ENCODE measurements at places on chromosomes 16 and 17. TPM values are rescaled to one million over a fixed set of nuclear protein-coding genes. Genes with fewer than 3 reads are reported as not detected.

GRCh38 chr16:76748461-76749348 is 442.3 kb upstream of the MON1B start:
- no peak for DNase-seq

- DNase-seq, result peak; percentile 41
Observed at GRCh38 chr17:30363715-30364202, 15.0 kb upstream of the CPD start.

DNA sequence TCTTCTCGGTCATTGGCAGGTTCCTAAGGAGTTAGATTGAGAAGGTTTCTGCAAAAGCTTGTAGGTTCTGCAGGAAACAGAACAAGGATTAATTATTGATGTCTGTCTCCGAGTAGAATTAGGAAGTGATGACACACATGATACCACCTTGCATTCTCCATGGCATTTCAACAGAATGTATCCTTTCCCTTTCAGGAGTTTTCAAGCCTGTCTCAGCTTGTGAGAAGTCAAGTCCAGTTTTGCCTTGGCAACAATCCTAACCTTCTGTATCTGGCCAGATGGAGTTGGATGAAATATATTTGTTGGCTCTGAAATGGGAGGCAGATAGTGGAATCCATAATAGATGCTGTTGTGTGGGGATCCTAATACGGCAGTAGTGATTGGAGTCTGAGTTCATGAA is 235.5 kb downstream of the SHISA9 start:
- DNase-seq, result no peak

DNA sequence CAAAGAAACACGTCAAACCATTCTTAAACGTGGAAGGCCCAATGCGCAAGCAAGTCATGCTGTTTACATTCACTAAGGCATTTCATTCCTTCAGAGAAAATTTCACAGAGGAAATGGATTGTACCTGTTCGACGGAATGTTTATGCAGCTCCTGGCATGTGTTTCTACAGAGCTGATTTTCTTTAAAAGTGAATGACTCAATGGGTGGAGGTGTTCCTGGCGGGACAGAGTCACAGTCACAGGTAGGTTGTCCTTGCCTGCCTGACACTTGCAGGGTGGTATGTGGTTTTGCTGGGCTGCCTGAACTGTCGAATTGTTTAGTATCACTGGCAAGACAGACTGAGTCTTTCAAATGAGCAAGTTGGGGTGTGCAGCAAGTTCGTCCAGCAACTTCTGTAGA is 11.6 kb downstream of the PALB2 start:
- no peak for DNase-seq

- DNase-seq, result no peak
Observed at GRCh38 chr16:1174477-1175357, 21.8 kb downstream of the CACNA1H start.

DNA sequence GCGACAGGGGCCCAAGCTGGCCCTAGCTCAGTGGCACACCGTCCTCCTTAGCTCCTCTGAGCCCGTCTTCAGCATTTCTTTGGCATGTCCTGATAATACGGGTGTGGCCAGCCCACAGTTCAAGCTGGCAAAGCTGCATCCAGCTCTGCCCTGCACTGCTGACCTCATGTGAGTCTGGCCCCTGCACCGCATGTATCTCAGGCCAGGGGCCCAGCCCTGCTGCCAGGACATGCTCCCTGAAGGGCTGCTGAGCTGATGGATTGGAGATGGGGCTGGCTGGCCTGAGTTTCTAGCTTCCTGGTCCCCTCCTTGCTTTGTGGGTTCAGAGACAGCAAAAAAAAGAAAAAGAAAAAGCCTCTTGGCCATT is 2.4 kb downstream of the DOC2B start:
- no peak for DNase-seq

DNA sequence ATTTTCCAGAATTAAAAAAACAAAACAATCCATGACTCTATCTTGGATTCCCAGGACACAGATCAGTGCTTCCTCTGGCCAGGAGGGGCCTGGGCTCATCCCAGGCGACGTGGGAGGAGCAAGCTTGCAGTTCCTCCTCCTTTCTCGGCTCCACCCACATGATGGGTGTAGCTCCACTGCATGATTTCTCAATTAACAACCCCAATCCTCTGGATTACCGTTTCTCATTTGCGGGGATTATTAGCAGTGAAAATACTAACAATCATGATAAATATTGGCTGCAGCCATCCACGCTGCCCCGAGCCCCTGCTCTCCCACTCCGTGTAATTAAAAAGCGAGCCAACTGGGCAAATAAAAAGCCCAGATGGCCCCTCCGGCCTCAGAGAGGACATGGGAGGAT is 46.4 kb upstream of the SDK2 start:
- no peak for DNase-seq

GRCh38 chr16:12484426-12484825 is 319.3 kb downstream of the CPPED1 start:
- no peak for DNase-seq

- DNase-seq, result no peak
Observed at GRCh38 chr16:23900480-23901177, 64.8 kb downstream of the PRKCB start.

The CYGB gene
- polyA plus RNA-seq, result 0.60 TPM

DNA sequence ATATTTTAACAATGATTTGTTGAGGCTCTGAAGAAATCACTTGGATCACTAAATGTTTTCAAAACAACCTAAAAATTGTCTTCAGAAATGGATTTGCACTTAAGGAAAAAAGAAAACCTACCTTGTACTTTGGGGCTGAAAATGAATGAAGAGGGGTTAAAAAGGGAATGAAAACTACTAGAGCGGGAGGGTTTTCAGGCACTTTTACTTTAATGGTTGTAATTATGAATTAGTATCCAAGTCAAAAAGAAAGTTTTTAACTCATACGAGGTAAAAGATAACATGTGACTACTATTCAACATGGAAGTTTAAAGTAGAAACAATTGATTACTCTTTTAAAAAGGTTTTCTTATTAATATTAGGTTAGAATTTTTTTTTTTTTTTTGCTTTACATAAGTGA is 5.1 kb downstream of the IGF2BP1 start:
- no peak for DNase-seq

DNA sequence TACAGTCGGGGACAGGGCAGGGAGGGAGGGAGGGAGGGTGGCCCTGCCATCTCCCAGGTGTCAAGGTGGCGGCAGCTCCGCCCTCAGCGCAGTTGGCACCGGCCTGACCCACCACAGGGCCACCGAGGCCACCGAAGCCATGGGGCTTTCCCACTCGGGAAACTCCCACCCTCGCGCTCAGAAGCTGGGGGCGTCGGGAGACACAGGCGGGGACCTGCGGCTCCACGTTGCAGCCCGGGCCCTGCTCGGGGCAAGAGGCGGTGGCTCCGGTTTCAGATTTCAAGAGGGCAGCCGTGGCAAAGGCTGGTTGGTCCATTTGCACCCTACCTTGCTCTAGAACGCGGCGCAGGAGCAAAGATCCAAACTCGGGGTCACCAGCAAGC is 544 bp downstream of the CYB561 start:
- peak; percentile 68 for DNase-seq

DNA sequence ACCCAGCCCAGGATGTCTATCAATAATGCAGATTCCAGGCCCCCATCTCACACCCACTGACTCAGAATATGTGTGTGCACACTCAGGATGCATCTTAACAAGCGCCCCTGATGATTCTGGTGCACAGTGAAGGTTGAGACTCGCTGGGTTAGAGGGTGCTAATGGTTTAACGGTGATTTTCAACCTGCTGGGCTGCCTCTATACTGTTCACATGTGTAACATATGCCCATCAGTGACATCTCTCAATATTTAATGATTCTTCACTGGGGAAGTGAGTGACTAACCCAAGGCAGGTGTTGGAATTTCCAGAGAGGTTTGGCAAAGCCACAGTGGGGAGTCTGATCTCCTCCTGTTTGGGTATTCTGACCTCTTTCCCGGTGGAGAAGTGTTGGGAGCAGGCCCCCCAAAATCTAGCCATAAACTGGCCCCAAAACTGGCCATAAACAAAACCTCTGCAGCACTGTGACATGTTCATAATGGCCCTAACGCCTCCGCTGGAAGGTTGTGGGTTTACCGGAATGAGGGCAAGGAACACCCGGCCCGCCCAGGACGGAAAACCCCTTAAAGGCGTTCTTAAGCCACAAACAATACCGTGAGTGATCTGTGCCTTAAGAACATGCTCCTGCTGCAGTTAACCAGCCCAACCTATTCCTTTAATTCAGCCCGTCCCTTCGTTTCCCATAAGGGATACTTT is 4.1 kb upstream of the DOC2B start:
- no peak for DNase-seq

GRCh38 chr17:15918261-15918660 is 26.7 kb upstream of the ADORA2B start:
- DNase-seq, result no peak

GRCh38 chr17:29918922-29919856 is 10.8 kb downstream of the SSH2 start:
- DNase-seq, result no peak

DNA sequence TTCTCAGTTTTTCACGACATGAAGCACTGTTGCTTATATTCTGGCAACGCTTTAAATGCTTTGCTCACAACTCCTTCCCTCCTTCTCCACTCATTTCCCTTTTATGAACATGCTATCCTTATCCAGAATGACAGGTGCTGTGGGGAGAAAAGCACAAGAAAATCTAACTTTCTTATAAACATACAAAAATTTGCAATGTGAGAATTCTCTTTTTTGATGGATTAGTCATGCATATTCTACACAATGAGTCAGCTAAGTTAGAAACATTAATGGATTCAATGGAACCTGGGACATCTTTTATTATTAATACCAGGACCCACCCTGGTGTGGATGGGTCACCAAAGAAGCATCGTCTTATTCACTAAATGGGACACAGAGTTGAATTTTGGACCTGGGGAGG is 234.6 kb upstream of the CDH5 start:
- DNase-seq, result no peak

- no peak for DNase-seq
Observed at GRCh38 chr17:20916383-20916782, 126.4 kb downstream of the USP22 start.

GRCh38 chr17:2042933-2043332 is 1.1 kb downstream of the OVCA2 start:
- no peak for DNase-seq

DNA sequence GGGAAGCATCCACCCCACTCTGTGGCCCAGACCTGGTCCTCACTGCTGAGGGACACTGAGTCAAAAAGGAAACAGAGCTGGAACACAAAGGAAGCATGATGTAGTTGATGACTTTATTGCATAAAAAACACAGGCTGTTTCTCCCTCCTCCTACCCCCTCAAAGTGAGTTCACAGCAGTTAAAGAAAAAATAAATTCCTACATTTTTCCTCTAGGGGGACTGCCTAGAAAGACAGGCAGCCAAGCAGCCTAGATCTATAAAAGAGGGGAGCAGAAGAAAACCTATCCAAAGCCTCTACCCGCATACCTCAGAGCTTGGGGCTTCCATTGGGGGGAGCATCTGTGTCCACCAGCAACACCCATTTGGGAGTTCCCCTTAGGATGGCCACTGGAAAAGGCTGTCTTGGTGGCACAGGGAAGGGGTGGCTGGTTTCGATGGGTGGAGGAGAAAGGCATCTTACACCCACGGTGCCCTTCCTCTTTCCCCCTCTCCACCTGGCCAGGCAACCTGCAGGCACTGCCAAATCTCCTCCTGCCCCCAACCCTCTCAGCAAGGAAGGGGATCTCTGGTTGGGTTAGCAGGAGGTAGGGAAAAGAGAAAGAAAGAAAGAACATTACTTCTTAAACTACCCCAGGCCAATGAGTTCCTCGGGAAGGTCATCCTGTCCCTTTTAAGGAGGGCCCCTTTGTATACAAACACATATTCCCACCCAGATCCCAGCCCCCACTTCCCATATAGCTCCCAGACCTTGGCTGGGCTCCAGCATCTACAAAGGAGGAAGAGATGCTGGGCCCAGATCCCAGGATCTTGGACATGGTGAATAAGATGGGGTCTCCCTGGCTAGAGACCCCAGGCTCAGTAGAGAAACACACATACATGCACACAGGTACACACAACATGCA is 4.0 kb upstream of the SCRN2 start:
- DNase-seq, result no peak

DNA sequence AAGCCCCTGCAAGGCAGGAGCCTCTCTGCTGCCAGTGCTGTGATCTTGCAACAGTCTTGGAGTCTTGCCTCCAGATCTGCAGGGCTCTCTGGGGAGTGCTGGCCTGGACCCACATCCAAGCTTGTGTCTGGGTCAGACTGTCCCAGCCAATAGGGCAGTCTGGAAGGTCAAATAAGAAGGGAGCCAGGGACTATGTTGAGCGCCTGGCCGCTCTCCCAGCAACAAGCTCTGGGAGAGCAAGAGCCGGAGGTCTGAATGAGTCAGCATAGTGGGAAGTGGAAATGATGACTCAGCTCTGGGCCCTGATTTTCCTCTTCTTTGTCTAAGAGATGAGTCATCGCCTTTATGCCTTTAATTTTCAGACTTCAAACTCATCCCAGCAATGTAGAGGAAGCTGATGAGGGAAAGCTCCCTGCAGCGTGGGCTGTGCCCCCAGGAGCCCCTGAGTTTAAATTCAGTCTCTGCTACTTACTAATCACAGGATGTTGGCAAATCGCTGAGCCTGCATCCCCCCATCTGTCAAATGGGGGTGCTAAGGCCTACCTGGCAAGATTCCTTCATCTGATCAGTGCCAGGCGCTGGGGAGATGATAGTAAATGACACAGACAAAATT is 43.6 kb upstream of the HAPSTR1 start:
- DNase-seq, result no peak

- DNase-seq, result no peak
Observed at GRCh38 chr17:72930031-72930430, 162.5 kb downstream of the SLC39A11 start.

- DNase-seq, result no peak
Observed at GRCh38 chr17:45955326-45955725, 43.7 kb upstream of the STH start.

The CARHSP1 gene
- polyA plus RNA-seq, result 51.1 TPM

The ICAM2 gene
- 282 TPM for polyA plus RNA-seq
